Nucleus accumbens (tissue), 56 donors: ENCODE measurements at places on chromosomes 7 and 10.
A peak's percentile ranks its signal among the peaks of the same experiment; 100 is the strongest.

GRCh38 chr10:16518822-16519221 is 2.9 kb downstream of the C1QL3 start:
- DNase-seq, result no peak

GRCh38 chr10:132589015-132589414 is 51.4 kb downstream of the INPP5A start:
- DNase-seq, result peak; percentile 48

DNA sequence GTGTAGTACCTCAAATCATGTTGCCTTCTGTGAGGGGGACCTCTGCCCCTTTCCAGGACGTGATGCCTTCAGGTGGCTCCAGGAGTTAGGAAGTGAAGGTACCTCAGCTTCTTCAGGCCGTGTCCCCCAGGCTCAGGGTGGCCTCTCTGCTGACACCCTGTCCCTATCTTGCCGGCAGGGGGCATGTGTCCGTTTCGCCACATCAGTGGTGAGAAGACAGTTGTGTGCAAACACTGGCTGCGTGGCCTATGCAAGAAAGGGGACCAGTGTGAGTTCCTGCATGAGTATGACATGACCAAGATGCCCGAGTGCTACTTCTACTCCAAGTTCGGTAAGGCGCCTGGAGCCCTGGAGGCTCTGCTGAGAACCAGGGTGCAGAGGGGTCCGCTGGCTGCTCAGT is 9.2 kb downstream of the CPSF4 start:
- DNase-seq, result no peak

DNA sequence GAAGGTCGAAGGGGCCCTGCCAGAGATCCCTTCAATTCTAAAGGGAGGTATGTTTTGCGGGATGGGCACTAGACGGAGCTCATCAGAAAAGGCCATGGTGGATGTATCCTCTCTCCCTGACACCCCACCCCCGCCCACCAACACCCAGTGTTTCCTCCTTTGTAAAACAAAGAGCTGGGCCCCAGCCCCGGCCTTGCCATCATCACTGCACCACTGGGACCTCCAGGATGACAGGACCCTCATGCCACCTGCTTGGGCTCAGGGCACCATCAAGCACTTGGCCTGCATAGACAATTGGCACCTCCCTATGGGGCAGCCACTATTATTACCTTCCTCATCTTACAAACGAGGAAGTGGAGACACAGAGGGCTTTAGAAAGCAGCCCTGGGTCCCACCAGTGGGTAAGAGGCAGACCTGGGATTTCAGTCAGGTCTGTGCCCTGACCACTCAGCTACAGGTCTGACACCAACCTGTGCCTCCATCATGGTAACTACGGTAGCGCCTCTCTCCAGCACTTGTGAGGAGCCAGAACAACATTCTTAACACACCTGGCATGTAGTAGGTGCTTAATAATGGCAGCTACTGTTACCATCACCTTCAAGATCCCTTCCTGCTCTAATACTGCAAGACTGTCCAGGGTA is 2.0 kb downstream of the CALML3 start:
- no peak for DNase-seq

DNA sequence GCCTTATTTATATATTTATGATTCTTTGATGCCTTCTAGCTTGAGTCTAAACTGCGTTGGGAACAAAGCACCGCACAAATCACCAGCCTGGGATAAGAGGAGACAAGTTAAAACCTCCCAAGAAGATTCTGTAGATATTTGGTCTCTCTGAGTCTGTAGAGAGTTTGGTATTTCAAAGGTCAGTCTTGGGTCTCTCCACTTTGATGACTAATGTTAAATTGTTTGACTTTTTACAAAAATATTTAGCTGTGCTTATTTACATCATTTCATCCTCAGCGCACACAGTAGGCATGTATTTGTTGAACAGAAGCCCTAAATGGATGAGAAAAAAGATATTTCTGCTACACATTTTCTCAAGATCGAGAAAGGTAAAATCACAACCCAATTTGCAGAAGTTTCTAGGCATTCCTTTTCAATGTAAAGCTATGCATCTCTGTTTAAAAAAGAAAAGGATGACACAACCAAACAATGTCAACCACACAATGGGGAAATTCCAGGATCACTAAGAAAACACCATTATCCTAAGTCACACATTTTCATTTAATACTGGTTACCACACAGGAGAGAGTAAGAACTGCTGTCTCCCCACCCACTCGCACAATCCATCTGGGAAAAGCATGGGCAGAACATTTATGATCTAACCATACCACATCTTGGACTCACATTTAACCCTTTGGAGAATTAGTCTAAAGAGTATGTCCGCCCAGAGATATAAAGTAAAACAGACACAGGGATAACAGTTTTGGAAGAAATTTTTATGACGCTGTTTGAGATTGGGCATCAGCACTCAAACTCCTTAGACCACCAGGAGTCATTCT is 4.4 kb downstream of the CDK6 start:
- no peak for DNase-seq

DNA sequence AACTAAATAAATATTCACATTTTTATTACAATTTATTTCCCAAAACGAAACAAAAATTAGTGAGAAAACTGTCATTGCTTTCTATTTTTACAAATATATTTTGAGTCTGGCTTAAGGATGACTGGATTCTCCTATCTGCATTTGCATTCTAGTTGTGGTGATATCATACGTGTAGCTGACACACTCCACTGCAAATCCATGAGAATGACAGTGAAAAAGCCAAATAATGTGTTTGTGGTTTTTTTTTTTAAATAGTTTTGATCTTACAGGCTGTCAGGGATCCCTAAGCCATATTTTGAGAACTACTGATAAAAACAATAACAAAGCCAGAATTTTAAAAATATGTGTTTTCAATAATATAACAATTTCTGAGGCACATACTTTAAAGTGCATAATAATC is 5.8 kb upstream of the STAMBPL1 start:
- no peak for DNase-seq

GRCh38 chr7:4177001-4177400 is 505.1 kb upstream of the FOXK1 start:
- DNase-seq, result no peak

- DNase-seq, result no peak
Observed at GRCh38 chr10:59266321-59266720, 89.9 kb downstream of the PHYHIPL start.

DNA sequence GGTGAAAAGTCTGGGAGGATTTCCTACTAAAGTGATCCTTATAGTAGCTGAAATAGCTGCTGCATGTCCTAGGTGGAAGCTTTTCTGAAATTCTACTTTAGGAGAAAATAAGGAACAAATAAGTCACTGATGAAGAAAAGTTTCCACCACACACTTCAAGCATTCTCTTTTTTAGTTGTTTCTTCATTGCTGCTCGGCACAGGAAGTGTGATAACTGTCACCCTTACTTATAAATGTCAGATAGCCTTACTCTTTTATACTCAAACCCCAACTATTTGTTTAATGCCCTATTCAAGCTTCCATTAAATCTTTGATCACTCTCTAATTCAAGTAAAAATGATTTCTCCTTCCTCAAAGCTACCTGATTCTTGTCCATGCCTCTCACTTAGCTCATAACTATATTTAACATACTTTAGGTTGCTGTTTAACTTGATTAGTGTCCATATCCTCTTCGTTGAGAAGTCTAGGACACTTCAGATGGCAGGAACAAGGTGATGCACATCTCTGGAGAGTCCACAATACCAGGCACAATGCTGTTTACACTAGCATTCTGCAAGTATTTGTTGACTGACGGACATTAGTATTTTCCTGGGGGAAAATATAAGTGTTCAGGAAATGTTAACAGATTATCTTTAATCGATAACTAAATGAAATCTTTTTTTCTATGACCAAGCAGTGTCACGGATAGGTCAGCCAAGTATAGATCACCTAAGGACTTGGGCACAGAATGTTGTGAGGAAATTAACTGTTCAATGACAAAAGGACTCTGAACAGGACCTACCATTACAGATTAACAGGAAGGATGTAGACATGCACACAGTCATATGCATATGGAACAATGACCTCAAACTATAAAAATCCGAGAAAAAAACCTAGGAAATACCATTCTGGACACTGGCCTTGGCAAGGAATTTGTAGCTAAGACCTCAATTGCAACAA is 67.4 kb downstream of the ZNF438 start:
- DNase-seq, result no peak

DNA sequence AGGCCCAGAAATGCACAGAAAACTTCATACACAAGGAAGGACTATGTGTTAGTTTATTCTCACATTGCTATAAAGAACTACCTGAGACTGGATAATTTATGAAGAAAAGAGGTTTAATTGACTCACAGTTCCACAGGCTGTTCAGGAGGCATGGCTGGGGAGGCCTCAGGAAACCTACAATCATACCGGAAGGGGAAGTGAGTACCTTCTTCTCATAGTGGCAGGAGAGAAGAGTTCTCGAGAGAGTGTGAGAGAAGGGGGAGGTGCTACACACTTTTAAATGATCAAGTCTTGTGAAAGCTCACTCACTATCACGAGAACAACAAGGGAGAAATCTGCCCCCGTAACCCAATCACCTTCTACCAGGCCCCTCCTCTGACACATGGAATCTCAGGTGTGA is 16.8 kb upstream of the RAMP3 start:
- no peak for DNase-seq

GRCh38 chr10:89904755-89905154 is 203.4 kb downstream of the KIF20B start:
- DNase-seq, result no peak

DNA sequence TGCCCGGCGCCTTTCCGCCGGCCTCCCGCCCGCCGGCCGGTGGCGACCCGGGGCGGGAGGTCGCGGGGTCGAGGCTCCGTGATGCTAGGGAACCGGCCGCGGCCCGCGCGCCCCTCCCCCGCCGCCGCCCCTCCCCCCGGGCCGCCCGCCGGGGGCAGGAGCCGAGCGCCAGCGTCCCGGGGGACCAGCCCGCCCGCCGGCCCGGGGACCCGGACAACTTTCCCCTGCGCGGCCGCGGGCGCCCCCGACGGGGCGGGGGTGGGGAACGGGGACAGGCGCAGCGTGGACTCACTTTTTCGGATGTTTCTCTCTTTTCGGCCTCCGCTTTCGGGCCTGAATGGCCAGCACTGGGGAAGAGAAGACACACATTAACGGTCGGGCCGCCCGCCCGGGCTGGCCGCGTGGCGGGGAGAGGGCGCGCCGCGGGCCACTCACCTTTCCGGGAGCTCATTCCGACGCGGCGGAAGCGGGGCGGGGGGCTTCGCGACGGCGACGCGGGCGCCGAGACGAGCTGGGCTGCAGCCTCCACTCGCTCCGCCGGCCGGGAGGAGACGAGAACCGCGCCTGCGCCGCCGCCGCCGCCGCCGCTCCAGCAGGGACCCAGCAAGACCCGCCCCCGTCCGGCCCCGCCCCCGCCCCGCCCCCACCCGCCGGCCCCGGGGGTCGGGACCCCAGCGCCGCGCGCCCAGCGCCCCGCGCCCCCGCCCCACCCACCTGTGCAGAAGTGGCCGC is at the start of gene SRPK2:
Gene SRPK2 (minus strand): TSS at position 566 of the 732 bp plus-strand sequence.
- peak; percentile 65 for DNase-seq

- no peak for DNase-seq
Observed at GRCh38 chr10:22893781-22894180, 34.1 kb upstream of the ARMC3 start.

GRCh38 chr7:47383072-47383471 is 198.8 kb downstream of the TNS3 start:
- DNase-seq, result no peak

- DNase-seq, result no peak
Observed at GRCh38 chr7:154984601-154985188, 18.2 kb downstream of the PAXIP1 start.

- no peak for DNase-seq
Observed at GRCh38 chr10:28691187-28691694, 13.9 kb downstream of the BAMBI start.

DNA sequence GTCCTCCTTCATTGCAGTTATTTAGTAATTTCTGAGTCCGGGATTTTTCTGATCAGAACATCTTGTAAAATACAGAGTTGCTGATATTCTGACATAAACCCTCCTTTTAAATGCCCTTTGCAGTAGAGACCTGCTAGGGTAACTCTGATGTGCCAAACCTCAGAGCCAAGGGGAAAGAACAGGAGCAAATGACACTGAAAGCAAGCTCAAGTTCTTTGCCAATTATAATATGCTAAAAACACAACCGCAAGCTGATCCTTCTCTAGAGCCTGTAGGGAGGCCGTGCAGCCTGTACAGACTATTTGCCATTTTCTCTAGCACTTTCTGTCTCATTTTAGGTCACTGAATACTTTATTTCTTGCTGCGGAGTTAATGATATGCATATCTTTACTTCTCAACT is 240.4 kb downstream of the CAMK1D start:
- no peak for DNase-seq

DNA sequence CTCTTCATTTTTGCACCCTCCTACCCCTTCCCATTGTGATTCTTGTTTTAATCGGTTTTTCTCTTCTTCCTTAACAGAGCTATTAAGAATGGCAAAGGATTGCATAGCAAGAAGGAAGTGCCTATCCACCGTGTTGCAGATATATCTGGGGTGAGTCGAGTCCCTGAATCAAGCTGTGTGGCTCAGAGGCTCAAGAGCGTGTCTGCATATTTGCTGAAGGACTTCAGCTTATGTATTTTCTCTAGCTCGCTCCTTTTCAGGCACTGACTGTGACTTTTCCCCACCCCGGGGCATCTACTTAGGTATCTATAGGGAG is 126.6 kb downstream of the LRRC4 start:
- no peak for DNase-seq

- DNase-seq, result no peak
Observed at GRCh38 chr7:111568870-111569462, 6.7 kb upstream of the IMMP2L start.

DNA sequence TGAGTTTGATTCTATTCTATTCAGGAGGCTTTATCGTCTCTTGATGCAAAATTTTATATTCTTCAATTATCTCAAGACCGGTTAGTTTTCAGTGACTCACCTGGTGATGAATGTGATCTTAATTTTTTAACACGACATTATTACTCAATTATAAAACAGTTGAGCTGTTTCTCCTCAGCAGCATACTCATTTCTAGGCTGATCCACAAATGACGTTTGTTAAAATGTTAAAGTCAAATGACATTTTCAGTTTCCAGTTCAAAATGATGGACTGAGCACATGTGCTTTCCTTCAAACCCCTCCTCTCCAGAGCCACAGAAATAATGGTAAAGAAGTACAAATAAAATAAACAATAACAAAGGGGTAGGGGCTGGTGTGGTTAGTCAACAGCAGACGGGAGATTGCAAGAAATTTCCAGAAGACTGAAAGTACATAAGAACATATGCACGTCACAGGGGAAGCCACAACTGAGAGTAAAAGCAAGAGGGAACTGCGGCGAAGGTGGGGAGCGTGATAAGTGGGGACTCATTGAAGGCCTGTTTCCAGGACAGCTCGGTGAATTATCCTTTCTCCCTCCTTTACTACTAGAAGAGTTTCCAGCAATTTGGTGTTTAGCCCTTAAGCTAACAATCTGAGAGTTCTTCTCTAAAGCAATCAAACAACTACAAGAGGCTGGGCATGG is 10.9 kb downstream of the MACROH2A2 start:
- no peak for DNase-seq

- DNase-seq, result no peak
Observed at GRCh38 chr7:140670343-140670935, 2.3 kb upstream of the ADCK2 start.

- no peak for DNase-seq
Observed at GRCh38 chr7:69765879-69766278, 167.6 kb downstream of the AUTS2 start.
